ENCODE measurements at places on chromosomes 3 and 15.

DNA sequence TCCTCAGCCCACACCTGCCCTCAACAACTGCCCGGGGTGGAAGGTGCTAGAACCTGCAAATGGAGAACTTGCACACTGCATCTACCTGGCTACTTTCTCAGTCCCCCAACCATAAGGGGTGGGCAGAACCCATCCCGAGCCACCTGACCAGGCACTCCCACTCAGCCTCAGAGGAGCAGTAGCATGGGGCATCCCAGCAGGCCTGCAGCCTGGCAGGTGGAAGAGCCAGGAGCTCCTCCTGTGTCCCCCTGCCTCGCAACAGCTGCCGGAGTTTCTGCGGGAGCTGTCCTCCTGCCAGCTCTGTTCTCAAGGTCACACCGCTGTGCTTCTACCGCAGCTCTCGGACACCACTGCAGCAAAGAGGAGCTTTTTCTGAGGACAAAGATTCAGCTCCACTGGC lies 27.5 kb downstream of the RAB6B start:
- H3K4me1 ChIP-seq = peaks cover 2% of the 10 kb centered on the region
- H3K27me3 ChIP-seq = no peaks in the 10 kb centered on the region
- DNase-seq = no peak
- H3K36me3 ChIP-seq = no peaks in the 10 kb centered on the region
- no peak overlapping the region for H3K4me3 ChIP-seq

- no peak overlapping the region for H3K4me3 ChIP-seq
- H3K27me3 ChIP-seq = peaks cover 1% of the 10 kb centered on the region
- H3K4me1 ChIP-seq = no peaks in the 10 kb centered on the region
- H3K27ac ChIP-seq = no peak overlapping the region
- H3K36me3 ChIP-seq = peaks cover 9% of the 10 kb centered on the region
Observed at GRCh38 chr3:30673425-30674341, 67.3 kb downstream of the TGFBR2 start.

DNA sequence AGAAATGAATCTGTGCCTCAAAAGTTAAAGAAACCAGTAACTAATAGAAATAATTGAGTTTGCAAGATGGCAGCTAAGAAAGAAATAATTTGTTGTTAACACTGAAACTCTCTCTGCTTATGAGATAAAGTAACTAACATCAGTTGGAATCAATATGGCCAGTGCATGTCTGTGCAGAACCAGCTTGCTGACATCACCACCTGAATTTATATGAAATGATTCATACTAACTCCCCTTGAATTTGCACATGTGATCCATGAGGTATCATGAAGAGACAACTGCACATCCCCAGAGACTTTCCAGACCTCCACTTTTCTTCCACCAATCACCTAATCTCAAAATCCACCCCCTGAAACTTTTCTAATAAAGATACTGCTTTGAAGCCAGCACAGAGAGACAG lies 10.3 kb upstream of the SLC25A38 start:
- H3K27ac ChIP-seq = no peak overlapping the region
- H3K27me3 ChIP-seq = no peaks in the 10 kb centered on the region
- no peaks in the 10 kb centered on the region for H3K36me3 ChIP-seq
- no peak overlapping the region for H3K4me3 ChIP-seq
- peaks cover 1% of the 10 kb centered on the region for H3K4me1 ChIP-seq
- DNase-seq = no peak

DNA sequence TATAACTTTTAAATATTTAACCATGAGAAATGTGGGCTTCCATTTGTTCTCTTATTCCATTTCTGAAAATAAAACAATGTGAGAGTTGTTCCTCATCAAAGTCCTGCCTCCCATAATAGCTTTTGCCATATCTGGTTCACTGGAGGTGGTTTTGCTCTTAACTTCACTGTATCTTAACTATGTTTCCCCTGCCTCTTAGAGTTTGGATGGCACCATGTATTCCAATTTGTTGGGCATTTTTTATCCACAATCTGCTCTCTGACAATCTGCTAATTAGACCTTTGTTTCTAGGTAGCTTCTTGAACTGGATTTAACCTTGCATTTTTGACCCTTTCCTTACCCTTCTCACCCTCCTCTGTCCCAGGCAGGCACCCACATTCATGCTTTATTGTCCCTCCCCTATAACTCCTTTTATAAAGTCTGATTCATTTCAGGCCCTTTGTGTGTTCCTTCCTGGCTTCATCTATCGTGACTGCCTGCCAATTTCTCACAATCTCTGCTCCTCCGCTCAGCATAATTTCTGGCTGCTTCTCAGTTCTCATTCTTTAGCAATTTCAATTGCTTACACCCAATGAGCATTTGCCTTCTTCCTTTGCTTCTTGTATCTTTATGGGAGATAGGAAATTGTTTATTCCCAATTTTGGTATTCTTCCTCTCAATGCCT lies 144.2 kb upstream of the ARHGEF26 start:
- no peaks in the 10 kb centered on the region for H3K27me3 ChIP-seq
- no peaks in the 10 kb centered on the region for H3K4me1 ChIP-seq
- no peaks in the 10 kb centered on the region for H3K36me3 ChIP-seq
- H3K4me3 ChIP-seq = no peak overlapping the region

- peaks cover 24% of the 10 kb centered on the region for H3K27me3 ChIP-seq
- no peak for DNase-seq
- no peak overlapping the region for H3K27ac ChIP-seq
- H3K36me3 ChIP-seq = no peaks in the 10 kb centered on the region
- H3K4me3 ChIP-seq = no peak overlapping the region
Observed at GRCh38 chr3:35724106-35724505, 84.8 kb downstream of the ARPP21 start.

DNA sequence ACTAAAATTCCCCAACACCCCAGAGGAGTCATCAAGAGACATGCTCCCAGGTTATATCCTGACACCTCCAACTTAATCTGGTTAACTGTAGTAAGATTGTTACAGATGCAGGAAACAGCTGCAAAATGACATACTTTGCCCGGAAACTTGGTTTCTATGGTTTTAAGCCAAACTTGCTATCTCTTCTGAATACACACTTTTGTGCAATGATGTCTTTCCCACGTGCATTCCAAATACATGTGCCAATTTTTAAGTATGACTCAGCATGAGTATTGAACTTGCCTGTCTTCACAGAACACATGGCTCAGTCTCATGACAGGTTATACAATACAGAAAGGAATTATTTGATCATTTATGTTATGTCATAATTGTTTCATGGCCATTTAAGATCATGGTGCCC lies 207.0 kb upstream of the DCBLD2 start:
- no peak for DNase-seq
- no peaks in the 10 kb centered on the region for H3K27me3 ChIP-seq
- H3K36me3 ChIP-seq = no peaks in the 10 kb centered on the region
- no peak overlapping the region for H3K27ac ChIP-seq

DNA sequence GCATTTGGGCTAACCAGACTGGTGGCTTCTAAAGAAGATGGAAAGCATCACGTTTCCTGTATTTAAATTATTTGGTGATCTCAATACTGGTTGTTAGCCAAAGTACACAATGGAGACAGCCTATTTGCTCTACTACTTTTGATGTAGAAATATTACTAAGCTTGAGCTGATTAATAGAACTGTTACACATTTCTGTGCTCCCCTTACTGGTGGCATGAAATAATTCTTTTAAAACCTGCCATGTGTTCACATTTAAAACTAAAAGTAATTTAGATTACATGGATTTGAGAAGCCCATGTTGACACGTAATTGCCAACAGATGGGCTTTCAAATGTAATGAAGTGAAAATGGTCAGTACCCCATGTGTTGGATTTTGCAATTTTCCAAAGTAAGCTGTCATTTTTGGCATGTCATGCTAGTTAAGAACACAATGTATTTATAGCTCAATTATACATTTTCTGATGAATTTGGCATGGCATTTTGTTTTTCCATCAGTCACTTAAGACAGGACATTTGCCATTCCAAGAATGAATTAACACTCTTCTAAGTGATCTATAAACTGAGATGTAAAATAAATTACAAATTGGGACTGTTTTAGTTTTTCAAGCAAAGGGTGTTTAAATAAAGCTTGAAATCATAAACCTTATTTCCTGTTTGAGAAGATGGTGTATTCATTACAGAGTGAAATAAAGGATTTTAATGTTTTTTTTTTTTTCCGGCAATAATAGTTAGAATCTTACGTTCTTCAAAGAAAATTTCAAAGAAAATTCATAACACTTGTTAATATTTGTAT lies 10.8 kb upstream of the RARRES1 start:
- no peak overlapping the region for H3K27ac ChIP-seq
- H3K36me3 ChIP-seq = no peaks in the 10 kb centered on the region
- no peaks in the 10 kb centered on the region for H3K27me3 ChIP-seq
- DNase-seq = no peak
- H3K4me3 ChIP-seq = no peak overlapping the region

DNA sequence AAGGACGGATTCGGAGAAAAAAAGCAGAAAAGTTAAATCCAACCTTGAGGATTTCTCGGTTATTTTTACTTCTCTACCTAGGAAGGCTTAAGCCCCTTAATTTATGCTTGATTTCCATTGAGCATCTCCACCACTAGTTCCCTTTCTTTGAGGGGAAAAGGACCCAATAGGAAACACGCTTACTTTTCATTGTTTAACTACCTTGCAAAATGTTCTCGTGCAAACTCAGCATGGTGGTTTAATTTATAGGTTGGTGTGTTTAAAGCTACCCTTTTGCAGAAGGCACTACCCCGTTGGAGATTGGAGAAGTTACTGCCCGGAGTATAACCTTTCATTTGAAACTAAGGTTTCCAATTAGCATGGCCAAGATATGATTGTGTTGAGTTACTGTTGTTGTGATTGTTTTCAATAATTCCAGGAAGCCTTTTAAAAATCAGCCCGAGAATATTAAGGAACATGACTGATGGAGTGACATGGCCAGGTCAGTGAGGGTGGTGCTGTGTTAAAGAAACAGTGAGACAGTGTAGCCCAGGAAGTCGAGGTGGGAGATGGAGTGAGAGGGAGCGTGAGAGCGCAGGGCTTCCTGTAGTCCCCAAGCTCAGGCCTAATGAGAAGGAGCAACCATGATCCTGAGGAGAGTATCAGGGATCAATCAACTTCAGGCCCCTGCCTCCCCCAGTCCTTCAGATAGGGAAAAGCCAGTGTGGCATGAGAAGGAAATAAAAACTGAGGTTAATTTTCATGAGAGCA lies 76.6 kb downstream of the AQP9 start:
- no peaks in the 10 kb centered on the region for H3K36me3 ChIP-seq
- no peaks in the 10 kb centered on the region for H3K27me3 ChIP-seq
- no peak overlapping the region for H3K4me3 ChIP-seq
- DNase-seq = no peak

DNA sequence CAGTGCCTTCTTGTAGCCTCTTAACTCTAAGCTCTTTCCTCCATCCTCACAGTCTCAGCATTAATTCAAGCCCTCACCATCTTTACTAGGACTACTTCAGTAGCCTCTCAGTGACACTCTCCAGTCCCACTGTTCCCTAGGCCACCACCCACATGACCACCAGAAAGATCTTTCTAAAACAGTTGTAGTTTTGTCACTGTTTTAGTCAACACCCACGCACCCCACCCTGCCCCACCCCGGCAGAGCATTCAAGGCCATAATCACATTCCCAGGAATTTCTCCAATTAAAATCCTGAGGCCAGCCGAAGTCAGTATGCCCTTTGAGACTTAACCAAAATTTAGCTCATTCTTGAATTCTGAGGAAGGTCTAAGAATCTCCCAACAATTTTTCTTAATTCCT lies 31.2 kb upstream of the PSMD6 start:
- no peaks in the 10 kb centered on the region for H3K4me1 ChIP-seq
- DNase-seq = no peak
- no peaks in the 10 kb centered on the region for H3K27me3 ChIP-seq
- H3K36me3 ChIP-seq = no peaks in the 10 kb centered on the region

GRCh38 chr3:171753025-171753472 lies 57.2 kb downstream of the PLD1 start:
- no peak for DNase-seq
- H3K36me3 ChIP-seq = no peaks in the 10 kb centered on the region
- H3K27me3 ChIP-seq = no peaks in the 10 kb centered on the region
- H3K4me1 ChIP-seq = no peaks in the 10 kb centered on the region
- H3K4me3 ChIP-seq = no peak overlapping the region
- H3K27ac ChIP-seq = no peak overlapping the region

DNA sequence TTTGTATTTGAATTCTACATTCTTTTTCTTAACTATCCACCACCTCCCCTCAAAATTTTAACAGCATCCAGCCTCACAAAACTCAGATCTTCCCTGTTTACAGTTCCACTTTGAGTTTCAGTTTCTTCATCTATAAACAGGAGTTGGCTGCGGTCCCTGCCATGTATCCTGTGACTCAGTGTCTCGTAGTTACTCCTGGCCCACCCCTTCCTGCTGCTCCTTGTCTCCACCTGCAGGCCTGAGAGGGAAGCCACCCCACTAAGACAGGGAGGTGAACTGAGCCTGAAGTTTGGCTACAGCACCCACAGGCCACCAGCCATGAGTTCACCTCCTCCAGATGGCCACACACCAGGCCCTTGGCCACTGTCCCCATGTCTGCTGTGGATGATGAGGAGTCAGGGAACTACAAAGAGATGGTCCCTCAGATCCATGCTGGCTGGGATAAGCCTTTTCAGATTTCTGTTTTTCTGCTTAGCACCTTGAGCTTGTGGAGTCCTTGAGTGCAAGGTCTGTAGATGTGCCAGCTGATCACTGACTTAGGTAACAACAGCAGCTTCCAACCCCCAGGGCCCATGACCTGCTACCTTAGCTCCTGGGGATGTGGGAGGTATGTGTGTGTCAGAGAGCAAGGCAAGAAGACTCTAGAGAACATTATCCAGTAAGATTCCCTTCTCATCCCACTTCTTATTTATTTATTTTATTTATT lies 37.5 kb downstream of the CD86 start:
- no peak overlapping the region for H3K27ac ChIP-seq
- H3K4me3 ChIP-seq = no peak overlapping the region
- no peaks in the 10 kb centered on the region for H3K36me3 ChIP-seq

DNA sequence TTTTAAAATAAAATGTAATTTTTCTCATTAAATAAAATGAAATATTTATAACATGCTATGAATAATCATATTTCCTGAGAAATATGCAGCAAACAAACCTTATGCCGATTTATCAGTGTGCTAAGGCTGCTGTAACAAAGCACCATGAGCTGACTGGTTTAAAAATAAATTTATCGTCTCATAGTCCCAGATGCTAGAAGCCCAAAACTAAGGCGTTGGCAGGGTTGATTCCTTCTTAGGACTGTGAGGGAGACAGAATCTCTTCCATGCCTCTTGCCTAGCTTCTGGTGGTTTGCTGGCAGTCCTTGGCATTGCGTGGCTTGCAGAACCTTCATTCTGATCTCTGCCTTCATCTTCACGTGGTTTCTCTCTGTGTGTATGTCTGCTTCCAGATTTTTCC lies 740.3 kb downstream of the OTOL1 start:
- no peaks in the 10 kb centered on the region for H3K27me3 ChIP-seq
- no peaks in the 10 kb centered on the region for H3K4me1 ChIP-seq
- no peak for DNase-seq
- H3K4me3 ChIP-seq = no peak overlapping the region
- no peak overlapping the region for H3K27ac ChIP-seq

Data from iPS DF 6.9 (cell line).